Kidney (tissue), 22 donors: ENCODE measurements at places on chromosomes 5 and 9. TPM values are rescaled to one million over a fixed set of nuclear protein-coding genes. Genes with fewer than 3 reads are reported as not detected.

GRCh38 chr5:162484986-162485385 lies 417.4 kb downstream of the GABRG2 start:
- H3K27ac ChIP-seq: no peak overlapping the region
- no peak overlapping the region for H3K4me3 ChIP-seq
- H3K4me1 ChIP-seq: no peaks in the 10 kb centered on the region
- no peaks in the 10 kb centered on the region for H3K27me3 ChIP-seq
- no peak for DNase-seq

DNA sequence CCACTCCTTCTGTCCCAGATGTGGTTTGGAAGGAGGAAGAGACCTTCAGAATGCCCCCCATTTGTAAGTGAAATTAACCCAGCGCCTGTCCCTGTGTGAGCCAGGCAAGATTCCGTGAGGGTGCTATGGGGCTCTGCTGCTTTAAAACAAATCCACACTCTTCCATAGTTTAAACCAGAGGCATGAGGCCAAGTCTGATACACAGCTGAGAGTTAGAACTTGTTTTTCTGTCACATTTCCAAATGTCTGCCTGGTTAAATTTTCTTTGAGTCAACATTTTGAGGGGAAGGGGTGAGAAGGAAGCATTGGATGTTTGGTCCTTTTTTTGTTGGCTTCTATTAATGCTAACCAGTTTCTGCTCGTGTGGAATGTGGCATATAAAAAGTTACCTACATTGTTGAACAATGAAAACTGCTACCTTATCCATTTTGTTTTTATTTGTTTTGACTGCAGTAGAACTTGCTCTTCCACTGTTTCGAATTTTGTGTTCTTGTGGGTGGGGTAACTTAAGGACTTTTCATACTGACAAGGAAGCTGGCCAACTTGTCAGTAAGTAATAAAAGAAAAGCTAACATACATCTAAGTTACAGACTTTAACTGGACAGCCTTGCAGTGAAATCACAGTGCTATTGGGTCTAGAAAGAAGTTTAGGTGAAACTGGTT lies 12.9 kb downstream of the RGMB start:
- H3K27me3 ChIP-seq: no peaks in the 10 kb centered on the region
- peaks cover 3% of the 10 kb centered on the region for H3K36me3 ChIP-seq
- H3K4me1 ChIP-seq: peaks cover 2% of the 10 kb centered on the region
- H3K4me3 ChIP-seq: no peak overlapping the region
- no peak overlapping the region for H3K27ac ChIP-seq

- H3K4me3 ChIP-seq: no peak overlapping the region
- DNase-seq: no peak
- no peaks in the 10 kb centered on the region for H3K27me3 ChIP-seq
- H3K4me1 ChIP-seq: no peaks in the 10 kb centered on the region
- no peaks in the 10 kb centered on the region for H3K36me3 ChIP-seq
- no peak overlapping the region for H3K27ac ChIP-seq
Measured at GRCh38 chr5:112270299-112271293, 148.5 kb downstream of the EPB41L4A start.

- H3K27me3 ChIP-seq: peaks cover 86% of the 10 kb centered on the region
- no peak overlapping the region for H3K27ac ChIP-seq
- no peak overlapping the region for H3K4me3 ChIP-seq
- H3K36me3 ChIP-seq: no peaks in the 10 kb centered on the region
- no peaks in the 10 kb centered on the region for H3K4me1 ChIP-seq
Measured at GRCh38 chr5:88685591-88686541, 197.1 kb downstream of the MEF2C start.

SOX30 gene
- 0.09 TPM for total RNA-seq

DNA sequence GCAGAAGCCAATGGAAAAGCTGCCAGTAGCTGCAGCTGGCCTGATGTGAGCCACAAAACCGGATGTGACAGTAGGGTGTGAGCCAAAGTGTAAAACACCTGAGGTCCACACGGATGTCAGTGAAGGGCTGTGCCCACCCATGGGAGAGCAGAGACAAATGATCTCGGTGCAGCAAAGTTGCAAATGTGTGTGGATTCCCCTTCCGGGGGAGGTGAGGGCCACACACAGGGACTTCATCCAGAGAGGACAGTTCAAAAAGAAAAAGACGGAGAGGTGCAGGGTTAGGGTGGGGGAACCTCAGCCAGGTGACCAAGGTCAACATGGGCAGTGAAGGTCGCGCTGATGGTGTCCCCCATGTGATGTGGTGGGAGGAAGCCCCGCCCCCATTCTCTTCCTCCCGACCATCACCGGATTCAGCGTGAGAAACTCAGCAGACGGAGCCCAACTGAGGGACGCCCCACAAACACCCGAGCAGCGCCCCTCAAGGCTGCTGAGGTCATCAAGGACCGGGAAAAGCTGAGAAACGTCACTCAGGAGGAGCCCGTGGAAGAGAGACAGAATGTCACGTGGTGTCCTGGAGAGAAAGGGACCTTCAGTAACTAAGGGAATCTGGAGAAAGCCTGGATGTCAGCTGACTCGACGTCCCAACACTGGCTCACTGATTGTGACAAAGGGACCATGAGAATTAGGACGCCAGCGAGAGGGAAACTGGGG lies 11.4 kb upstream of the PTGDS start:
- no peak for DNase-seq
- H3K4me3 ChIP-seq: no peak overlapping the region
- H3K27ac ChIP-seq: no peak overlapping the region
- H3K27me3 ChIP-seq: no peaks in the 10 kb centered on the region
- H3K36me3 ChIP-seq: no peaks in the 10 kb centered on the region

DNA sequence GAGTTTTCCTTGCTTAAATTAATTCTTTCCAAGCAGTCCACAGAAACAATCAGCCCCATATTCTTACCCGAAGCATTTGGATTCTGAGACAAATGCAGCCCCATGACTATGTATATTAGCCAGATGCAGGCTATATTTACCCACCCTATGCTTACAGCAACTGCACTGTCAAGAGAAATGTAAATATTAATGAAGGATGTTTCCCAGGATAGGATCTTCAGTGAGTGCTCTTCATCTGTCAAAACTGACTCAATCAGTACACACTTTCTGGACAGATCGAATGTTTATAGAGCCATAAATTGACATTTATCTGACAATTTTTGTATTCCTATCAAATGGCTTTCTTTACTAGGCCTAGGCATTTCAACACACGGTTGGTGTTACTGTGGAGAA lies 725.3 kb upstream of the SEMA6A start:
- H3K36me3 ChIP-seq: no peaks in the 10 kb centered on the region
- no peak for DNase-seq
- H3K4me3 ChIP-seq: no peak overlapping the region

DNA sequence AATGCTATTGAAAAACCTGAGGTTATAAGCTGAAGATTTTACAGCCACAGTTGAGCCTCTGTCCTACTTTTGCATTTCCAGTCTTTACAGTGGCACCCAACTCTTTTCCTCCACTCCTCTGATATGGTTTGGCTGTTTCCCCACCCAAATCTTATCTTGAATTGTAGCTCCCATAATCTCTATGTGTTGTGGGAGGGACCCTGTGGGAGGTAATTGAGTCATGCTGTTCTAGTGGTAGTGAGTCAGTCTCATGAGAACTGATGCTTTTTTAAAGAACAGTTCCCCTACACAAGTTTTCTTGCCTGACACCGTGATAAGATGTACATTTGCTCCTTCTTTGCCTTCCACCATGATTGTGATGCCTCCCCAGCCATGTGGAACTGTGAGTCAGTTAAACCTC lies 646.1 kb upstream of the SEMA6A start:
- H3K27ac ChIP-seq: no peak overlapping the region
- H3K4me1 ChIP-seq: no peaks in the 10 kb centered on the region
- no peaks in the 10 kb centered on the region for H3K36me3 ChIP-seq
- H3K4me3 ChIP-seq: no peak overlapping the region
- DNase-seq: no peak
- no peaks in the 10 kb centered on the region for H3K27me3 ChIP-seq

- no peak overlapping the region for H3K27ac ChIP-seq
- no peaks in the 10 kb centered on the region for H3K36me3 ChIP-seq
- H3K4me1 ChIP-seq: no peaks in the 10 kb centered on the region
Measured at GRCh38 chr5:90957906-90958305, 399.3 kb downstream of the ADGRV1 start.

KIAA0825 gene
- 5.4 TPM for total RNA-seq

DNA sequence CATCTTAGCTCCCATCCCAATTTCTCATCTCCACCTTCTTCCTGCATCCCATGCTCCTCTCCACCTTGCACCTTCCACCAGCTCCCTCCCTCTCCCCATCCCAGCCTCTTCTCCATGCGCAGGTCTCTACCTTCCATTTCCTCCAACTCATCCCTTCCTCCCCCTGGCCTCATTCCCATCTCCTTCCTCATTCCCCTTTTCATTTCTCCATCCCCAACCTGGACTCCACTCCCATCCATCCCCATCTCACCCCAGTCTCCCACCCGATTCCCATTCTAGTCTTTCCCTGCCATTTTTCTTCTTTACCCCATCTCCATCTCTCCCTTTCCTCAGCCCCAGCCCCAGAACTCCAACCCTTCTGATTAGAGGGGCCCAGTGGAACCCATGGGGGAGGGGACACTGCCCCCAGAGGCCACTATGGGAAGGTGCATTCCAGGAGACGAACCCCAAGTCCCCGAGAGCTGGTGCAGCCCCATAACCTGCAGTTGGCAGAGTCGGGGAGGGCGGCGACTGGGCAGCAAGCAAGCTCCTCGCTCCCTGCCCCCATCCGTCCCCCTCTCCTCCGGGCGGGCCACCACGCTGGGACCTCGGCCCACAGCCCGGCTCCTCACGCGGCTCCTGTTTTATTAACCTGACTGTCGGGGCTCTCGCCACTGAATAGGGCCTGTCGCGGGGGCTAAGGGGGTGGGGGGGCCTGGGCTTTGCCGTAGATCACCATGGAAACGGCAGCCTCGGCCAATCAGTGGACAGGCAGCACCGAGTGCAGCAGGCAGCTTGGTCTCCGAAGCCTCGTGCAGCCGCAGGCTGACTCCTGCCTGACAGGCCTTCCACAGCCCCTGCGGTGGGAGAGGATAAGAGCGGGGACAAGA lies 66.7 kb downstream of the PCDH1 start:
- no peak overlapping the region for H3K4me3 ChIP-seq
- no peaks in the 10 kb centered on the region for H3K4me1 ChIP-seq
- H3K36me3 ChIP-seq: peaks cover 4% of the 10 kb centered on the region
- no peaks in the 10 kb centered on the region for H3K27me3 ChIP-seq
- no peak overlapping the region for H3K27ac ChIP-seq

DNA sequence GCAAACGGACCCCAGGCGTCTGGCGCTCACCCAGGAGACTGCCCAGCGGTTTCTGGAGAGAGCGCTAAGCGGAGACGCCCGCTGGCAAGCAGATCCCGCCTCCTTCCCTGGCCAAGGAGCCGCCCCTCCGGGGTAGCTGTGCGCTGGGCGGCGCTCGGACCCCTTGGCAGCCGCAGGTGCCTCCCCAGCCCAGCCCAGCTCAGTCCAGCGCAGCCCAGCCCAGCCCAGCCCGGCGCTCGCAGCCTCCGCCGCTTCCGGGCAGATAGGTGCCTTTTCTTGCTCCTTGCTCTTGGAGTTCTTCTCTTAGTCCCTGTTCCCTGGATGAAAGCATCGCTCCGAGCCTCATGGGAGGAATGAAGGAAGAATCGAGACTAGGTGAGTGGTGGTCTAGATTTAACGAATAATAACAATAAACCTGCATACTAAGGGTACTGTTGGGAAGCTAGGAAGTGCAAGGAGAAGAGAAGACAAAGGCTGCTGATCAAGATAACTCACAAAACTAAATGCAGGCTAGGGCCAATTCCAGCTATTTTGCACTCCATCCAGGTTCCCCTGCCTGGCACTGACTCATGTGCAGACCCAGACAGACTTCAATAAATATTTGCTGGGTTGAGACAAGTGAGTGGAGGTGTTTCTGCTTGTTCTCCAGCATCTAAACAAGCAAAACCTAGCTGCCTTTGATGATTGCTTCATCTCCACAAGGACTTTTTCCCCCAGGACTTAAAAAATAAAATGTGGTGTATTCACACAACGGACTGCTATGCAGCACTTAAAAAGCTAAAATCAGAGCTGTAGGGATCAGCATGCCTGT lies at the start of gene STK32A:
Gene STK32A, plus strand, starts transcription at position 202 of the 811 bp plus-strand sequence. CDS start 4,609 bp downstream, outside the sequence.
- DNase-seq: peak; percentile 90
- no peaks in the 10 kb centered on the region for H3K36me3 ChIP-seq
- no peaks in the 10 kb centered on the region for H3K4me1 ChIP-seq
- peak within 1 kb of the TSS; percentile 64 for H3K4me3 ChIP-seq
- no peak within 1 kb of the TSS for H3K27ac ChIP-seq

SLC22A4 gene
- total RNA-seq: 2.4 TPM

LCN2 gene
- total RNA-seq: 198 TPM

DNA sequence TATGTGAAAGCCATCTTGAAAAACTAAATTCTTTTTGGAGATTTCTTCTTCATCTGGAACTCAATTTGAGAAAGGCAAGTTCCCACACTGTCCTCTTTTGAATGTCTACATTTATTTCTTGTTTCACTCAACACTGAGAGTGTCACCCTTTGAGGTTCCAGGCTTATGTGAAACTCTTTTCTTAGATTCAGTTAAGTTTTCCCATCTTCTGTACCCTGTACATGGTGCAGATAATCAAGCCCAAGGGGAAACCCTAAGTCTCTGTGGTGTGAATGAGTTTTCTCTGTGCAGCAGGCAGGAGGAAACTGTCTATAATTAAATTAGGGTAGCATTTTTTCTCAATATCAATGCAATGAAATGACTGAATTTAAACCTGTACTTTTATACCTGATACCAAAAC lies 72.3 kb upstream of the PRLR start:
- H3K4me3 ChIP-seq: no peak overlapping the region
- no peaks in the 10 kb centered on the region for H3K36me3 ChIP-seq
- no peaks in the 10 kb centered on the region for H3K4me1 ChIP-seq

GRCh38 chr9:101513351-101513750 lies 20.3 kb upstream of the RNF20 start:
- H3K27me3 ChIP-seq: no peaks in the 10 kb centered on the region
- H3K4me3 ChIP-seq: no peak overlapping the region
- H3K4me1 ChIP-seq: peaks cover 2% of the 10 kb centered on the region
- no peak for DNase-seq
- no peaks in the 10 kb centered on the region for H3K36me3 ChIP-seq

IFNA2 gene
- not detected for total RNA-seq

DNA sequence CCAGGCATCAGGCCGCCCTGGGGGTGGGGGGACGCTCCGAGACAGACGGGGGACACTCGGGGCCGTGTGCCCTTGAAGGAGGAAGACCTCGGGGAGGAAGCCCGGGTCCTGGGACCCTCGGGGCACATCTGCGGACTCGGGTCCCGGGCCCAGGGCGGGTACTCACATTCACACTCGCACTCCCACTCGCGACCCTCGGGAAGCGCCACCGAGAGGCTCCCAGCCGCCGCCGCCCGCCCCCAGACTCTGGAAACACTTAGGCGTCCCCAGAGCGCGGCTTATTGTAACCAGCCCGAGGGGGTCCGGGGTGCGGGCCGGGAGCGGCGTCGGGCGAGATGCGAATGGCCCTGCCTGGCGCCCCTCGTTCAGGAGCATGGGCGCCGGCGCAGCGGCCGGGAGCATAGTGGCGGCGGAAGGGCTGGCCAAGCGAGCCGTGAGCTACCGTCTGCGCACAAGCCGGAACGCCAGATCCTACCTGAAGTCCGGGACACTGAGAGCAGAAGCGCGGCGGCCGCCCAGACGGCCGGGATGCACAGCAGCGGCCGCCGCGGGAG lies 559 bp downstream of the ROR2 start:
- no peaks in the 10 kb centered on the region for H3K36me3 ChIP-seq
- H3K4me3 ChIP-seq: peak overlapping the region; percentile 69
- no peak overlapping the region for H3K27ac ChIP-seq
- peaks cover 3% of the 10 kb centered on the region for H3K4me1 ChIP-seq
- H3K27me3 ChIP-seq: no peaks in the 10 kb centered on the region

GRCh38 chr9:38214432-38214831 lies 145.4 kb upstream of the SHB start:
- H3K27ac ChIP-seq: no peak overlapping the region
- no peak overlapping the region for H3K4me3 ChIP-seq
- H3K36me3 ChIP-seq: no peaks in the 10 kb centered on the region
- no peak for DNase-seq
